Bronchial epithelial cell (primary cell): ENCODE measurements at places on chromosomes 1 and 21. TPM values are rescaled to one million over a fixed set of nuclear protein-coding genes. Genes with fewer than 3 reads are reported as not detected.

ETNK2 gene
- total RNA-seq: 58.7 and 70.4 TPM in 2 replicates

LSS gene
- 29.6 and 43.7 TPM in 2 replicates for total RNA-seq

DISC1 gene
- total RNA-seq: 0.64 and 0.79 TPM in 2 replicates

POU3F1 gene
- under 0.01 and 0.13 TPM in 2 replicates for total RNA-seq

ADAMTS4 gene
- total RNA-seq: under 0.01 TPM in 1 of 2 replicates, not detected in the other

ATP6V1G3 gene
- total RNA-seq: not detected in 2 replicates

ERVH48-1 gene
- total RNA-seq: under 0.01 TPM in 1 of 2 replicates, not detected in the other

PTPN14 gene
- 28.4 and 33.0 TPM in 2 replicates for total RNA-seq

BGLAP gene
- 0.51 TPM in 1 of 2 replicates, not detected in the other for total RNA-seq

GPATCH4 gene
- 15.9 and 29.2 TPM in 2 replicates for total RNA-seq

PDIK1L gene
- total RNA-seq: 8.4 and 8.7 TPM in 2 replicates
